Activated naive CD8-positive, alpha-beta T cell treated with anti-CD3 and anti-CD28 coated beads for 36 hours (primary cell): ENCODE measurements at places on chromosomes 4 and X. TPM values are rescaled to one million over a fixed set of nuclear protein-coding genes. Genes with fewer than 3 reads are reported as not detected.

The NAA11 gene
- total RNA-seq = not detected

The UGT2B11 gene
- total RNA-seq = not detected

The MBNL3 gene
- total RNA-seq = 28.6 TPM

- no peak for DNase-seq
Observed at GRCh38 chr4:7472442-7473013, 37.8 kb upstream of the PSAPL1 start.

- DNase-seq = no peak
Observed at GRCh38 chrX:94831364-94831763, 1157.4 kb downstream of the FAM133A start.

DNA sequence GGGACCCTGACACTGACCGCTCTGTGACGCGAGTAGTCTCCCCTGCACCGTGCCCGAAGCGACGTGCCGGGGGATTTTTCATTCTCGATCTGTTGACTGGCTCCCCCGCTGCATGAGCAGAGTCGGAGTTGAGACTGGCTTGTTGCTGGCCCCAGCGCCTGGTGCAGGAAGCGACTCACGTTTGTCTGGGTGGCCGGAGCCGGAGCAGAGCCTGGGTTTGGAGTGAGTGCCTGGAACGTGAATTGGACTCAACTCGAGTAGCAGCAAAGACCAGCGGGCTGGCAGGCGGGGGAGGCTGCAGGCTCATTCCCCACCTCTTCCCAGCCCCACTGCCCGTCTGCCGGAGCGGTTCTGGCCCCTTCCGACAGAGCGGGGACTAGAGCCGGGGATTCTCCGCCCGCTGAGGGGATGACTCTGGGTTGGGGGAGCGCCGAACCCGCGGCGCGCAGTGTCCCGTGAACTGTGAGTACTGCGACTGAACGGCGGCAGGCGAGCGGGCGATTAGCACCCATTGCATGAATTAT is 554 bp downstream of the PCDH7 start:
- DNase-seq = no peak

GRCh38 chr4:8765631-8766590 is 105.7 kb downstream of the HMX1 start:
- no peak for DNase-seq

- DNase-seq = no peak
Observed at GRCh38 chr4:116862592-116862991, 222.8 kb downstream of the TRAM1L1 start.

DNA sequence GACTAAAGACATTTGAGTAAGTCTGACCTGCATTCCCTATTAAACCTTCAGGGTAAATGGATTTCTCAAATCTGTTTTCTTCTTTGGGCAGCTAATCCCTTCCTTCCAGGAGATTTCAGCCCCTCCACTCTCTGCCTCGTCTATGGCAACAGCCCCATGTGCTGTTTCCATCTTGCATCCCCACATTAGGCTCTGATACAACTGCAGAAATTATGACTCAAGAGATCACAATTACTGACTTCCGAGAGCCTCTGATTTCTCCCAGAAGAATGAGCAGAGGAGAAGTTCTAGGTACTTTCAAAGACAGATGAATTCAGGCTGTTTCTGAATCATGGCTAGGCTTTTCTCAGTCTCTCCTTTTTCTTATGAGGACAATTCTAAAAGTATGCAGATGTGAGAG is 38.7 kb downstream of the RAI2 start:
- DNase-seq = no peak

- no peak for DNase-seq
Observed at GRCh38 chr4:128380306-128380705, 92.7 kb upstream of the PGRMC2 start.

DNA sequence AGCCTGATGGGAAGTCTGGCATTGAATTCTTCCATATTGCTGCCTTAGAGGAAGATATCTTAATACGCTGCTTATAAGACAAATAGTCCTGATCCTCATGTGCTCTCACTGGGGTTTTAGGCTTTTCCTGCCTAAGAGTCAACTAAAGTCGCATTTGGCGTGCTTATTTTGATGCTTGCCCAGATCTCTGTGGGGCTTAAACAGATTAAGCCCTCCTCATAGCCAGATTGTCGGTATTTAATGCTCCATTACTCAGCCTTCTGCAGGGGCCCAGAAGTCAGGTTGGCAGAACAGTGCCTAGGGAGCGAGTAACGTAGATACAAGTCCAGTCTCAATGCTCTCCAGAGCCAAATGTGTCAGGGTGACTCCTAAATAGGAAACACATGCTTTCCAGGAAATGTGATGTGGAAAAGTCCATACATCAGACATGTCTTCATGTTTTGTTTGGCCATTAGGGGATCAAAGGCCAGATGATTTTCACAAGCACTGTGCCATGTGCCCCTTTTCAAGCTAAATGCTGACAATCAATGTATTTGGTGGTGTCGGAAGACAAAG is 262.8 kb downstream of the PRDM5 start:
- no peak for DNase-seq
